ENCODE measurements at places on chromosomes 3 and 15. TPM values are rescaled to one million over a fixed set of nuclear protein-coding genes. Genes with fewer than 3 reads are reported as not detected.

The TTLL13 gene
- polyA plus RNA-seq = 0.33 TPM

The ARHGAP31 gene
- not detected for polyA plus RNA-seq

The KCNH8 gene
- 31.7 TPM for polyA plus RNA-seq

The GREM1 gene
- polyA plus RNA-seq = 0.40 TPM

The CSPG5 gene
- polyA plus RNA-seq = 67.1 TPM

The FOXB1 gene
- not detected for polyA plus RNA-seq

The SLC28A1 gene
- polyA plus RNA-seq = not detected

The PLA1A gene
- not detected for polyA plus RNA-seq

The MON1A gene
- 35.4 TPM for polyA plus RNA-seq

The OXTR gene
- 1.7 TPM for polyA plus RNA-seq

The RNU6-1 gene
- not detected for polyA plus RNA-seq

The LNP1 gene
- polyA plus RNA-seq = 19.2 TPM

The NRG4 gene
- polyA plus RNA-seq = 1.4 TPM

The CYP19A1 gene
- polyA plus RNA-seq = not detected

The MESP1 gene
- 4.8 TPM for polyA plus RNA-seq

The GRAMD2A gene
- polyA plus RNA-seq = 3.2 TPM

Measured in neural cell (in vitro differentiated cells).